ENCODE measurements at places on chromosomes 4 and X.
A peak's percentile ranks its signal among the peaks of the same experiment; 100 is the strongest.

- no peak for DNase-seq
Observed at GRCh38 chr4:21447301-21448054, 501.1 kb downstream of the KCNIP4 start.

- peak; percentile 26 for DNase-seq
Observed at GRCh38 chr4:66911880-66912279, 633.4 kb downstream of the CENPC start.

DNA sequence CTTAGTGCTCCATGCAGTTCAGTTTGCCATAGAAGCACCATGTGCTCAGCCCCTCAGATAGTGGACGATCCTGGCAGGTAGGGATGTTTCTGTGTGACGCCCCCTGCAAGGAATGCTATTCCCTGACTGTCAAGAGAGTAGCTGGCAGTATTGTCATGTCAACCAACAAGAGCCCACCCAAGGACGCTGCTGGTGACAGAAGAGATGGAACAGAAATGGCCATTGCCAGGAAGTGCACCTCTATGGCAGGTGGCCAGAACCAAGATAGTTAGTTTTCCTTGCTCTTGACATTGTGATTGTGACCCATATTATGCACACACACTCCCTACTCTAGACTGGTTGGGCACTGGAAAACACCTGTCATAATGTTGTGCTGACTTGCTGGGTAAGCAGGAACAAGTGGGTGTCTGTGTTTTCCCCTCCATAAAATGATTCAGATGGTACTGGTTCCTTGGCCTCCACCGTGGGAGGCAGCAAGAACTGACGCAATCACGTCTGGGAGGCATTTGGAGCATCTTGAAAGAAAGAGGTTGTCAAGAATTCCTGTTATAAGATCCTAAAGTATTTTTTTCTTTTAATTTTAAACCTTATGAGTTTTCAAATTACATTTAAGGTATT is 507.9 kb downstream of the MID1IP1 start:
- peak; percentile 37 for DNase-seq

- no peak for DNase-seq
Observed at GRCh38 chr4:142811034-142811433, 35.1 kb downstream of the INPP4B start.

DNA sequence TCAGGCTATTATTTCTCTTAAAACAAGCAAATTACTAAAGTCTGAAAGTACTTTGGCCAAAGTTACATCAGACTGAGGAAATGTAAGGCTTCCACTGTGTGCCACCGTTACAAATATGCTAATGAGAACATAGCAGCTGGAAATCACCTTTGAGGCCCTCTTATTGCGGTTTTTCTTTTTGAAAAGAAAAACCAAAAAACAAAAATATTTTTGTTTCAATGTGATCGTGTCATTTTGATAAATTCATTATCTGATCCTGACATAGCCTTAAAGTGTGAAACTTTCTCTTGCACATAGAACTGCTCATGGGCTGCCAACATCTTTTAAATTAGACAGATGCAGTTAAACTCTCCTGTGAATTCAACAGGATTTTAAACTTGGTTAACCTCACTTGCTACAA is 2.8 kb upstream of the TIFA start:
- no peak for DNase-seq

GRCh38 chr4:153481478-153481877 is 15.3 kb downstream of the TMEM131L start:
- DNase-seq, result no peak
